ENCODE measurements at places on chromosomes 16 and 17. TPM values are rescaled to one million over a fixed set of nuclear protein-coding genes. Genes with fewer than 3 reads are reported as not detected.

GRCh38 chr16:61306204-61306603 lies 730.0 kb downstream of the CDH8 start:
- DNase-seq, result no peak

Gene ZNF785
- 32.3 TPM for polyA plus RNA-seq

GRCh38 chr17:20267459-20267842 lies 199.9 kb downstream of the LGALS9B start:
- no peak for DNase-seq

GRCh38 chr17:50198026-50198669 lies 3.3 kb downstream of the COL1A1 start:
- no peak for DNase-seq

GRCh38 chr17:39073916-39074315 lies 77.5 kb downstream of the PLXDC1 start:
- no peak for DNase-seq

DNA sequence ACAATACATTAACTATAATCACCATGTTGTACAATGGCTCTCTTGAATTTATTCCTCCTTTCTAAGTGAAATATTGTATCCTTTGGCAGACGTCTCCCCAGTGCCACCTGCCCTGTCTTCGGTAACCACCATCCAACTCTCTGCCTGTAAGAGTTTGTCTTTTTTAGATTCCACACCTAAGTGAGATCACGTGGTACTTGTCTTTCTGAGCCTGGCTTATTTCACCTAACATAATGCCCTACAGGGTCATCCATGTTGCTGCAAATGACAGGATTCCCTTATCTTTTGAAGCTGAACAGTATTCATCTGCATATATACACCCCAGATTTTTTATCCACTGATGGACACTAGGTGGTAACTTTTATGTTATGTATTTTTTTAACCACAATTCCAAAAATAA lies 24.2 kb downstream of the ORC6 start:
- DNase-seq, result no peak
